ENCODE measurements at places on chromosomes 3 and 15. TPM values are rescaled to one million over a fixed set of nuclear protein-coding genes. Genes with fewer than 3 reads are reported as not detected.

GRCh38 chr3:80606073-80606472 is 838.3 kb upstream of the ROBO1 start:
- H3K4me3 ChIP-seq: no peak overlapping the region
- H3K27ac ChIP-seq: no peak overlapping the region
- DNase-seq: no peak
- H3K4me1 ChIP-seq: no peaks in the 10 kb centered on the region
- no peaks in the 10 kb centered on the region for H3K27me3 ChIP-seq
- H3K36me3 ChIP-seq: no peaks in the 10 kb centered on the region

- DNase-seq: no peak
- peaks cover 2% of the 10 kb centered on the region for H3K4me1 ChIP-seq
- no peaks in the 10 kb centered on the region for H3K36me3 ChIP-seq
Observed at GRCh38 chr15:59289574-59289973, 82.9 kb downstream of the LDHAL6B start.

DNA sequence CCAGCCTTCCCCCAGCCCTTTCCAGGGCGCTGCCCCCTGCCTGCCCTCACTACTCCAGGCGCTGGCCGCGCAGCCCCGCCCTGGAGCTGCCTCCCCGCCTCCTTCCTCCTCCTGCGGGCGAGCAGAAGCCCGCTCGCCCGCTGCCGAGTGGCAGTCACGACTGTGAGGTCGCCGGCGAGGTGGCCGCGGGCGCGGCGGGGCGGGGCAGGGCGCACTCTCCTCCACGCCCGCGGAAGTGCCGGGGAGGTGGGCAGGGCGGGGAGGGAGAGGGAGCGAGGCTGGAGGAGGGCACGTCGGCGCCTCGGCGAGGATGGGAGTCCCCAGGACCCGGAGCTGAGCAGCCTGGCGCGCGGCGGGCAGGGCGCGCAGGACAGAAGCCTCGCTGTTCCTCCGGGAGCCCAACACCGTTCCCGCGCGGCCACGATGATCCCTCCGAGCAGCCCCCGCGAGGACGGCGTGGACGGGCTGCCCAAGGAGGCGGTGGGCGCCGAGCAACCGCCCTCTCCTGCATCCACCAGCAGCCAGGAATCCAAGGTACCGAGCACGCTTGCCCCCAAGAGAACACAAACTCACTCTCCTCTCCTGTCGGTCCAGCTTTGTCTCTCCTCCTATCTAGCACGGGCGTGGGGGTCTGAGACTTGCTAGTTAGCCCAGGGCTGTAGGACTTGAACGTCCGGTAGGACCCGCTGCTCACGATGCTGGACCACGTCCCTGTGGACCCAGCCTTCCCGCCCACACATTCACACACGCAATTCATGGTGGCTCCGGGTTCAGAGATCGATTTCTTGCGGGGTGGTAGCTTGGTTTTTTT is at the start of gene STAC:
TSS of gene STAC (plus strand) at position 284 of the 811 bp plus-strand sequence. CDS start at position 424, 140 bp downstream.
- no peak within 1 kb of the TSS for H3K27ac ChIP-seq
- no peaks in the 10 kb centered on the region for H3K36me3 ChIP-seq
- peaks cover 4% of the 10 kb centered on the region for H3K4me1 ChIP-seq
- peaks cover 17% of the 10 kb centered on the region for H3K27me3 ChIP-seq

GRCh38 chr3:4848176-4848825 is 130.9 kb upstream of the BHLHE40 start:
- DNase-seq: no peak
- H3K27me3 ChIP-seq: no peaks in the 10 kb centered on the region
- no peak overlapping the region for H3K4me3 ChIP-seq
- H3K4me1 ChIP-seq: no peaks in the 10 kb centered on the region
- no peak overlapping the region for H3K27ac ChIP-seq

DNA sequence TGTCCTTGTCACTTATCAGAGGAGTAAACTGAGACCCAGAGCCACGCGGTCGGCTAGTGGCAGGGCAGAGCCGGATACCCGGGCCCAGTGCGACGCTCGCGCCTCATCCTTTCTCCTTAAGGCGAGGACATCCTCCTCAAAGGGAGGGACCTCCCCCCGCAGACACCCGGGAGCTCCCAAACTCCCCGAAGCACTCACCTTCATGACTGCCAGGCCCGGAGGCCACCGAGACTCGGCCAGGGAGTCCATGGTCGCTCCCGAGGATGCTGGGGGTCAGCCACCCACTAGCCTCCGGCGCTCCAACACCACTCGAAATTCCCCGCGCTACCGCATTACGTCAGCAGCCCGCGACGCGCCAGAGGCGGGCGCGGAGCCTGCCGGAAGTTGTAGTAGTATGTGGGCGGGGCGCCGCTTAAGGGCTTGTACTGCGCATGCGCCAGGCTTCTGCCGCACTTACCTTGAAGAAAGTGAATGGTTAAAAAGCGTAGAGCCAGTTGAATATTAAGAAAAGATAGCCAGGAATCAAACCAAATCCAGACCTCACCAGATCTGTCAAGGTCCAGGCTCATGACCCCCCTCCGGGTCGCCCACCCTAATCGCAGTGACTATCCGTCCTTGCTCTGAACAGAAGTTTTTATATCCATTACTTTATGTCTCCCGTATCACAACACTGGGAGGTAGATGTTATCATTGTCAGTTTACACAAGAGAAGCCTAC is at the start of gene RAD18:
TSS of gene RAD18 (minus strand) at position 336 of the 717 bp plus-strand sequence. CDS start at position 249, 87 bp downstream.
- H3K36me3 ChIP-seq: no peaks in the 10 kb centered on the region
- no peaks in the 10 kb centered on the region for H3K27me3 ChIP-seq
- H3K27ac ChIP-seq: no peak within 1 kb of the TSS
- H3K4me1 ChIP-seq: peaks cover 4% of the 10 kb centered on the region
- peak; percentile 97 for DNase-seq

DNA sequence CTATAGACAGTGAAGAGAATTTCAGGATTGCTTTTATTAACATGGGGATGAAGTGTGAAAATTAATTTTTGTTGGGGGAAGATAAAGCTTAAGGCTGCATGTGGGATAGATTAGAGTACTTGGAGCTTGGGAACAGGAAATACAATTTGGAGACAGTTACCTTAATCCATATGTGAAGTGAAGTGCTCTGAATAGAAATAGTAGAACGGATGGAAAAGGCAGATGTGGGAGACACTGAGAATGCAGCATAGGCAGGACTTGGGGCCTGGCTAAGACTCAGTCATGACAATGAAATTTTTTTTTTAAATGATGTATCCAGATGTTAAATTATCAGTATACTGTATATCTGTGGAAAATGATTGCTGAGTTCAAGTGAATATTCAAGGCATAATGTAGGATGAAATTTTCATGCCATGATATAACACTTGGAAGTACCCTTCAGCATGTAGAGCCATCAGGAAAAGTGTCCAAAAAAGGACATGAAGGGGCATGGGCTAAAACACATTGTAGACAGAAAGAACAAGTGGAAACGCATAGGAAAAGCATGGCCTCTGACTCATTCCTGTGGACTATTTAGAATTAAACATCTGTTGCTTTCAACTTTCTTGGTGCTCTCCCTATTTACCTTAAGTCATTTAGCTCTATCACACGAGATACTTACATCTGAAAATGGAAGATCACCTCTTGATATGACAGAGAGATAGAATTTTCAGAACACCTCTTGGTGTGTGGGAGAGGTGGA is 134.8 kb downstream of the RBMS3 start:
- H3K27ac ChIP-seq: no peak overlapping the region
- H3K4me3 ChIP-seq: no peak overlapping the region
- no peaks in the 10 kb centered on the region for H3K36me3 ChIP-seq
- no peaks in the 10 kb centered on the region for H3K27me3 ChIP-seq

DNA sequence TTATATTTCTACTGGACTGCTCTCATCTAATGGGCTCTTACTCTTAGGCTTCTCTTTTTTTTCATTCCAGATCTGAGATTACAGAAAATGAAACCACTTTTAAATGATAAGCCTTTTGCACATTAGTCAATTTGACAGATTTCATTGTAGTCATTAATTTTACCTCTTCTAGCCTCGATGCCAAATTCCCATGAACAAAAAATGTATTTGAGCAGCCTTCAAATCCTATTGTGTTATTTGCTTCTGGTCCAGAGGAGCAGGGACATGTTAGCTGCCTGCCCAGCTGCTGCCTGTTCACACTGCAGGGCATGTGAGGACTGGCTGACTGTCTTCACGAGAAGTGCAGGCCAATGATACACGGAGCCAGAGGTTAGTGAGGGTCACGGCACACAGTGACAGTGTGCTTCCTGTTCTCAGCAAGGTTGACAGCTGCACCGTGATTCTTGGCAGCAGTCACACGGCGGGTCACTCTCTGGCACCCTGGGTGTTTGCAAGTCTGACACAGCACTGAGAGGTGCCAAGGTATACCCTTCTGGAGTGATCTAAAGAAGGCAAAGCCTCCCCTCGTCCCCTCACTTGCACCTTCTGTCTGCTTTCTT is 40.8 kb downstream of the KAT2B start:
- H3K27me3 ChIP-seq: no peaks in the 10 kb centered on the region
- H3K27ac ChIP-seq: no peak overlapping the region
- H3K36me3 ChIP-seq: no peaks in the 10 kb centered on the region
- no peak for DNase-seq
- H3K4me3 ChIP-seq: no peak overlapping the region

DNA sequence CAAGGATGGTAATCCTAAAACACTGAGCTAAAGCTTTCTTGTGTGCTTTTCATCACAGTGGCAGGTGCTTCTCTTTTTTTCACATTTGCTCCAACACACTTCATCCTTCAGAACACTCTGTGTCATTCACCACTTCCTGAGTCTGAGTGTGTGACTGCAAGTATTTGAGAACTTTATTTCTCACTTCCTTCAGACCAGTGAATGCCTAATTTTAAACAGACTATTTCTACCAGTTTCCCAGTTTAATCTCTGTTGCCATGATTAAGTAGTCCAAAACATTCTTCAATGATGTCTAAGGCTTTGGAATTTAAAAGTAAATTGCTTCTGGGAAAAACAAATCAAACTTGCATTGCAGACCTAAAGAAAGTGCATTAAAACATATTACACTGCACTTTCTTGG is 541.2 kb downstream of the RBMS3 start:
- H3K4me3 ChIP-seq: no peak overlapping the region
- H3K27ac ChIP-seq: no peak overlapping the region
- no peaks in the 10 kb centered on the region for H3K27me3 ChIP-seq
- no peak for DNase-seq
- H3K4me1 ChIP-seq: no peaks in the 10 kb centered on the region

- H3K27ac ChIP-seq: no peak overlapping the region
- no peak for DNase-seq
Observed at GRCh38 chr3:74663178-74663577, 48.7 kb upstream of the CNTN3 start.

GRCh38 chr3:189305412-189305811 is 133.6 kb downstream of the TPRG1 start:
- peaks cover 11% of the 10 kb centered on the region for H3K4me1 ChIP-seq
- DNase-seq: no peak
- no peak overlapping the region for H3K27ac ChIP-seq
- H3K36me3 ChIP-seq: no peaks in the 10 kb centered on the region
- H3K27me3 ChIP-seq: no peaks in the 10 kb centered on the region

DNA sequence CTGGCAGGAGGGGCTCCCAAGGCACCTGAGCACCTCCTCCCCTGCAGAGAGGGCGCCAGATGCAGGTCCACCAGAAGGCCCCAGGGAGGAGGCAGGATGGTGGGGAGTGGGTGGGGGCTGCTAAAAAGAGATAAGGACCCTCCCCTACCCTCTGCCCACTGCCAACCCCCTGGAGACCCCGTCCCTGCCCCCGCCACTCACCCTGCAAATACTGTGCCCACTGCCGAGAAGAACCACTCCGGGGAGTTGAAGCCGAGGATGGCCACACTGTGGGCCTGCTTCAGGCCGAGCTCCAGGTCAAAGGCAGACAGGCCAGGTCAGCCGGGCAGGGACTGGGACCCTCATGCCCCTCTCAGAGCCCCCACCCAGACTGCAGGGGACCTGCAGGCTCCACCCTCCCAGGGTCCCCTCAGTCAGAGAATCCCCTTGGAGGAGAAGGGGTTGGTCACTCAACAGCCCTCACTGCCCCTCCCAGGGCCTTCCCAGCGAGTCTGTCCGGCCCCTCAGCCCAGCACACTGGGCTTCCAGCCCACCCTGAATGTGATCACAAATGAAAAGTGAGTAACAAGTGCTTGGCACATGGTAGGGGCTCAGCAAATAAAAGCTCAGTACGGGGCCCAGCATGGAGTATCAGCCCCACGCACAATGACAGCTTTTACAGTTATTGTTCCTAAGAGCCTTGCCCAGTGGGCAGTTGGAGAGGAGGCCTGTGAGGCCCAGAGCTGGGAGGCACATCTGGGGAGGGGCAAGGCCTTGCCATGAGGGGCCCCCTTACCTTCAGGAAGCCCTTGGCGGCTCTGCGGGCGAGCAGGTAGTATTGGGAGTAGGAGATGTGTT is 40.4 kb downstream of the ACSBG1 start:
- H3K27me3 ChIP-seq: no peaks in the 10 kb centered on the region
- DNase-seq: peak; percentile 38
- H3K27ac ChIP-seq: no peak overlapping the region
- H3K4me1 ChIP-seq: no peaks in the 10 kb centered on the region
- H3K36me3 ChIP-seq: no peaks in the 10 kb centered on the region

GRCh38 chr15:89475661-89476060 is 20.7 kb downstream of the RHCG start:
- no peak overlapping the region for H3K4me3 ChIP-seq
- H3K4me1 ChIP-seq: peaks cover 2% of the 10 kb centered on the region
- H3K27ac ChIP-seq: no peak overlapping the region
- DNase-seq: no peak
- H3K27me3 ChIP-seq: peaks cover 4% of the 10 kb centered on the region
- no peaks in the 10 kb centered on the region for H3K36me3 ChIP-seq

DNA sequence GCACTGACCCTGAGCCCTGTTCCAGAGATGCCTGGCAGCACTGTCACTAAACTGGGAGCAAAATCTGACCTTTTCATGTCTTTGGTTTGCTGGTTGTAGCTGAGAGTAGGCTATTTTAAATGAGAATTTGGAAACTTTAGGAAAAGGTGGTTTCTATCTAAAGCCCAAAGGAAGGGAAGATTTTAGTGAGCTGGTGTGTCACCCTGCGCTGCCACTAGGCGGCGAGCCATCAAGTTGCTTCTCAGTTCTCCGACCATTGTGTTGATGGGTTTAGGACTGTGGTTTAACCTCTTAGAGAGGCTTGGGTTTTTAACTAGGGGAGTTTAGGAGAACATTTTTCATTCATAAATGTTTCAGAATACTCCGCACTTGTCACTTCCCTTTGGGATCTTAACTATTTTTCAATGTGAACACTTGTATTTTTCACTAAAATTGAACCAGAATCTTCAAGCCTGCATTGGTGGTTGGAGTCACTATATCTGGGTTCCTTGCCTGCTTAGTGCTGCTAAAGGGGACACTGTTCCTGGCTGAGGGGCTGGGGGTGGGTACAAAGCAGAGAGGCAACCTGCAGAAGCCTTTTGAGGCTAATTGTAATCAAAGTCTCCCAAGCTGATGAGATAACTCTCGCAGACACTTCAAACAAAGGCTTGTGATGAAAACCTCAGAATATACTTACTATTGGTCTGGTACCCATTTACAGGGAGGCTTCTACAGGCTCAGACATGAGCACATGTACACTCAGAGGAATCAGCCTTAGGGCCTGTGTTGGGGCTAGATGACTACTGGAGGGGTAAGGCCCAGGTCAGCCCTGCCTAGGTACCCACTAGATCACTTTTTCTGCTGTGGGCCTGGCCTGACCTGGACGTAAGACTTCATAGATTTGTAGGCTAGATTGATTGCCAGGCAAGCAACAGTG is 16.8 kb downstream of the EXOSC7 start:
- no peak overlapping the region for H3K4me3 ChIP-seq
- 0 out of 2 replicates have a peak overlapping the region, but pooled peaks have one; percentile 5 for H3K27ac ChIP-seq

Gene CRYBG3
- 8.0 TPM for total RNA-seq

Gene MELTF
- total RNA-seq: 3.5 TPM

Gene GRM7
- 0.24 TPM for total RNA-seq

Gene SLC6A1
- 0.31 TPM for total RNA-seq

Gene TM6SF1
- total RNA-seq: 0.90 TPM

Gene TRANK1
- total RNA-seq: 8.8 TPM

Gene CAPN3
- total RNA-seq: 0.75 TPM

Gene ELP6
- 51.1 TPM for total RNA-seq

Data from H1 (cell line).